CD4-positive, alpha-beta T cell treated with Interleukin-15 for 1 hour (primary cell): ENCODE measurements at places on chromosomes 11 and 22.
A peak's percentile ranks its signal among the peaks of the same experiment; 100 is the strongest.

- no peak for DNase-seq
Observed at GRCh38 chr11:92163879-92164278, 60.7 kb upstream of the FAT3 start.

GRCh38 chr11:12085371-12086251, 24.8 kb upstream of the MICAL2 start:
- no peak for DNase-seq

GRCh38 chr22:21042978-21043859, 2.5 kb upstream of the LRRC74B start:
- DNase-seq = no peak

DNA sequence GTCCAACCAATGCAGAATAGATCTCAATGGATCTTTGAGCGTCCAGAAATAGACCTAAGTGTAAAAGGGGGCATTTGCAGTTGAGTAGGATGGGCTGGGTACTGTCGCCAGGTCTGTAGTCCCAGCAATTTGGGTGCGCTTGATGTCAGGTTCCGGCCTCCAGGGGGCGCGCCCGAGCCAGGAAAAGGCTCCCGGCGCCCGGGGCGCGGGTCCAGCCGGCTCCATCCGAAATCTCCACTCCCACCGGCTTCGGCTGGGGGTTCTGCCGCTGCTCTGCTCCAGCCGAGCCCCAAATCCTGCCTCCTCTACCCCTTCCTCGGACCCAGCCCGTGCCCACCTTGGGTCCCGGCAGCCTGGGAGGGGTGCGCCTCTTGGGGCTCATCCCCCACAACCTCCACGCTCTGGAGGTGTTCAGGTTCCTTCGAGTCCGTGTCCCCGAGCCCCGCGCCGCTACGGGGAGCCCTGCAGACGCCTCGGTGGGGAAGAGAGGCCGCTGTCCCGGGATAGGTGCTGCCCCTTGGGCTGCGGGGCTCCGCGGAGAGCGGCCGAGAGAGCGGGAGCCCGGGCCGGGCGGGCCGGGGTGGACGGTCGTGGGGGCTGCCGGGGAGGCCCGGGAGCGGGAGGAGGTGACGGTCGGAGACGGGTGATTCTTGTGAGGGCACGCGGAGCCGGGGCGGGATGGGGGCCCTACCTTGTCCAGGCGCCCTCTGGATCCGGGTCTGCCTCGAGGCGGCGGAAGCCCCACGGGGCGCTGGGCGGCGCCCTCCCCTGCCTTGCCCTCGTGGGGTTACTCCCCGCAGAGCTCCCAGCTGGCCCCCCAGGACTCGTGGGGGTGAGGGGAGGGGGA, 13.0 kb upstream of the CYB5R3 start:
- peak; percentile 73 for DNase-seq

- no peak for DNase-seq
Observed at GRCh38 chr11:24567380-24567779, 70.5 kb downstream of the LUZP2 start.

- DNase-seq = no peak
Observed at GRCh38 chr22:20141186-20142077, 9.4 kb downstream of the CCDC188 start.

DNA sequence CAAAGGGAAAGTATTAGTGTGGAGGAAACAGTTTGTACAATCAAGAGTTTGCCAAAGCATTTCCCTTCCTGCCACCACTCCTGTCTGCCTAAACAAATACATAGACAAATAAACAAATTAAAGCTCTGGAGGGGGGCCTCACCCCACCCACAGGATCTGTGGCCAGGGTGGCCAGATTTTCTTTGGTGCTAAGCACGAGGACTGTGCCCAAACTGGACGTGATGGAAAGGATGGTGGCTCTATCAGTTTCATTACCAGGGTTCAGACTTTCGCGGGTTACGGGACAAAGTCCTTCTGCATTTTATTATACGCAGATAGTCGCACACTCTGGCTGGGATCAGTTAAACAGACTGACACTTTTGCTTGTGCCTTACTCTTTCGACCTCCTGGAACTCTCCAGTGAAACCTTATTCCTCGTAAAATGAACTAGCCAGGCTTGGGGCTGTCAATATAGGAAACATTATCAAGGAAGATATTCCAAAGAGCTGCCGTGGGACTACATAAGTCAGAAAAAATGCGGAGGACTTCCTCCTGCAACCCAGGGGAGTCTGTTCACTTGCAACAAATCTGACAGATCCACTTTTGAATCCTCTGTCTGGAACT, 11.2 kb downstream of the BARX2 start:
- no peak for DNase-seq

DNA sequence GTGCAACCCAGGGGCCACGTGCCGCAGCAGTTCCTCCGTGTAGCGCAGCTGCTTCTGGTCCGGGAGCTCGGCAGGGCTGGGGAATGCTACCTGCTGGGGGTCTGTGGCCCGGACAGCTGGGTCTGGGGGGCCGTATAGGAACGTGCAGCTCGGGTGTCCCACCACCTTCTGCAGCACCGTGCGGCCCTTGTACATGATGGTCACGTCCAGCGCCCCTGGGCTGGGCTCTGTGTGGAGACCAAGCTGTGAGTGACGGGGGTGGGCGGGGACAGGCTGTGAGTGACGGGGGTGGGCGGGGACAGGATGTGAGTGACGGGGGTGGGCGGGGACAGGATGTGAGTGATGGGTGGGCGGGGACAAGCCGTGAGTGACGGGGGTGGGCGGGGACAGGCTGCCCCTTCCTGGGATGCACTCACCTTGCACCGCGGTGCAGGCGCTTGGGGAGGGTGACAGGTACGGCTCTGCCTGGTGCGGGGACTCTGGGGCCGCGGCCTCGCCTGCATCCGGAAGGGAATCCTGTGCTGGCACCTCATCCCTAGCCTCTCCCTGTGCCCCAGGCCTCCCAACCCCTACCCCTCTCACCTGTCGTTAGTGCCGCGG, 2.3 kb downstream of the IRF7 start:
- peak; percentile 87 for DNase-seq

DNA sequence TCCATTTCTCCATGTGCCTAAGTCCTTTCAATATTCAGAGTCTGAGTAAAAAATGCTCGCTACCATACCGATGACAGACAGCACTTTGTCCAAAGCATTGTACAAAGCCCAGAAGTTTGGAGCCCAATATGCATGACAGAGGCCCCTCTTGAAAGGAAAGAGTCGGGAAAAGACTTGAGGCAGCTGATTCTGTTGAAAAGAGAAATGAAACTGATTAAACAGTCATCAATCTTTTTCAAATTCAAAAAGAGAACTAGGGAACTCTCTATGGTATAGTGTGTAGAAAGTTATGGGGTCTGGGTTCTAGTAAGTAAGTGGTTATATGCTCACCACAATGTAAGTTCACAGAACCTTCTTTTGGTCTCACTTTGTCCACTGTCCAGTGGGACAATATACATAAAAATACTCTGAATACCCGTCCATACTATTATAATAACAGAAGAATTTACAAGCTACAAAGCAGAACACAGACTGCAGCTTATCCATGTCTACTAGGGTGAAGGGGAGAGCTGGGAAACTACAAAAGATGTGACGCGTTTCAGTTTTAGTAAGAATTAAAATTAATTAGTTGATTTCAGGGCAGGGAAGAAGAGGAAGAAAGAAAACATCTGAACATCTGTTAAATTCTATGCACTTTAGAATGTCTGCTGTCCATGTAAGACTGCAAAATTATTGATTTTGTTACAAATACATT, 26.7 kb downstream of the ALG8 start:
- no peak for DNase-seq

GRCh38 chr22:40043081-40043480, 48.3 kb downstream of the FAM83F start:
- no peak for DNase-seq

GRCh38 chr22:23159291-23159630, 14.0 kb downstream of the RAB36 start:
- peak; percentile 31 for DNase-seq

DNA sequence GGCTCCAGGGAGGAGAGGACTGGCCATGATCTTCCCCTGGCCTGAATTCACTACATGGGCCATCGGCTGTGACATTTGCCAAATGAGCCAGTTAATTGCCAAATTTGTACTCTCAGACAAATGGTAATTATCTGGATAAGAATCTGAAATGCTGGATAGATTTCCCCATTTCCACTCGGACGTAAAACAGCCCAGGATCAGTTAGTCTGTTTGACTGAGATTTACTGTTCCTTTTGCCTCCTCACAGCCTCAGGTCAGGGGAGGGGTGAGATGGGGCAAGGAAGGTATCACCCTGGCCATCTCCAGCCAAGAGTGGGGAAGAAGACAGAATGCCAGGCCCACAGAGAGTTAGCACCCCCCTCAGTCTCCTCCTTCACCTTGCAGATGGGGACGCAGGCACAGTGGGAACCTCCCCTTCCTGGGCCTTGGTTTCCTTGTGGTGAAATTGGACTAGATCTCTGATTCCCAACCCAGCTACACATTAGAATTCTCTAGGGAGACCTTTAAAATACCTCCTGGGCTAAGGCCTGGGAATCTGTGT, 5.2 kb downstream of the TRIM29 start:
- no peak for DNase-seq

DNA sequence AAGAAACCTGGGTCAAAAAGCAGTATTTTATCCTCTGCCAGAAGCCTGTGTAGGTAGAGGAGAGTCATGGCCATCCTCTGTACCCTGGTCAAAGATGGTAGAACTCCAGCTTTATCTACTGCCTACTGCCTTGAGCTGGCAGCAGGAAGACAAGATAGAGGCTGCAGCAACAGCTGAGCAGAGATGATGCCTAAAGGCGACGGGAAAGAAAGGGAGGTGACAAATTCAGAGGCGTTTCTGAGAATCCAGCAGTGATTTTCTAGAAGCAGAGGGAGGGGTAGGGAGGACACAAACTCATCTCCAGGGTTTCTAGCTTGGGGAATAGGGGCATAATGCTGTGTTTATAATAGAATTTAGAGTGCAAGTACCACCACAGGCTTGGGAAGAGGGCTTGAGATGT, 15.5 kb upstream of the C1QTNF4 start:
- DNase-seq = no peak

DNA sequence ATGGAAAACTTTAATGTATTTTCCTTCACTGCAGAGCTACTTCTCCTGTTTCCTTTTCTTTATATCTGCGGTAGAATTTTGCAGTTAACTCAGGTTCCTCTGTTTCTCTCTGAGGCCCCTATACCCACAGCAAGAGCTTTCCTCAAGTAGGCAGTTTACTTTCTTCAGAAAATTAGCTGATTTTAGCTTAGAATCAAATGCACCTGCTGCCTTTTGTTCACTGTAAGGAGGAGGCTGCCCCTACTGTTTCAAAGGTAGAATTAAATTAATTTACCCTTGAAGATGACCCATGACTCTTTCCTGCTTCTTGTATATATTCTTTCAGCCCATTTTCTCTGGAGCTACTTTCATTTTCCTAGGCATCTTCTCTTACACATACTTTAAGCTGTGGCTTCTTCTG, 68.7 kb upstream of the GDPD4 start:
- DNase-seq = no peak

GRCh38 chr11:94472916-94473799, 20.5 kb downstream of the MRE11 start:
- no peak for DNase-seq

- no peak for DNase-seq
Observed at GRCh38 chr11:63993993-63994392, 7.8 kb downstream of the OTUB1 start.

DNA sequence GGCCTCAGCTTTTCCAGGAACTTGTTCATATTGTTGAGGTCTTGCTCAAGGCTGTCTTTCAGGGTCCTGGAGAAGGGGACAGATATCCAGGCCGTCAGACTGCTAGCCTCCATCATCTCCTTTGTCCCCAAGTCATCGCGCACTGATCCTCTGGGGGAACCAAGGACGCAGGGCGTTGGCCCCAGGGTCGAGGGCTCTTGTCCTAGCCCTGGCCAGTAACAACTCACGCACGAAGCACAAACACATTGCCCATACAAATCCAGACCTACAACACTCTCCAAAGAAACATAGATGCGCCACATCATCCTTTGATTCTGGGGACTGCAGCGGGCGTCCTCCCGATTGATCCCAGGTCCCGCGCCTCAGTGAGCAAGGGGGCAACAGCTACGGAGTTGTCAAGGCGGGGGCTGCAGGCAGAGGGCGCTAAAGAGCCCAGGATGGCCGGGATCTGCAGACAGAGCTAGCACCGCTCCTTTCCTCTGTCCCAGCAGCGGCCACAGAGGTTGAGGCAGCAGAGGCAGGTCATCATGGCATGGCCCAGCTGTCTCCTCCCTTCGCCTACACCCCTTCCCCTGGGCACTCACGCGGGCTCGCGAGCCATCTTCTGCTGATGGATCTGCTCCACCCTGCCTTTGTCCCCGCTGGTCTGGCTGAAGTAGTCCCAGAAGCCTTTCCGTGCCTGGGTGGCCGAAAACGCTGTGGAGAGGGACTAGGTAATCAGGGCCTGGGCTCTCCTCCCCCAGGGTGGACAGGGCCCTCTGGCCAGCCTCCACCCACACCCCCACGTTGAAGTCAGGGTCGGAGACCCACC, 472 bp downstream of the APOA5 start:
- peak; percentile 63 for DNase-seq

DNA sequence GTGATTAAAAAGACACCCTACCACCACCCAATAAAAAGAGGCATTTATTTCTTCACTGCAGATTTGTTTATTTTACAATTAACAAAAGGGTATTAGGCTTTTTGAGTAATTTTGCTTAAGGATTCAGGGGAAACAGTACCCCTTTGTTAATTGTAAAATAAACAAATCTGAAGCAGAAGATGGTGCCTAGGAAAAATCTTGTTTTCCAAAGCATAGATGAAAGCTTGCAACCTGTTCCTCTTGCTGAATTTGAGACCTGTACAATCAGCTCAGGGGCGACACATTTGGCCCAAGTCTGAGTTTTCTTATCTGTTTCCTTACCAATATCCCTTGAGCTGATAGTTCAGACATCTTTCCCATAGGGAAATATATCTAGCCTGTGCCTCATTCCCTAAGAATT, 171.9 kb downstream of the GRIA4 start:
- DNase-seq = no peak

GRCh38 chr11:65539744-65540289, 14.9 kb downstream of the SCYL1 start:
- DNase-seq = no peak

GRCh38 chr11:130633466-130633865, 185.0 kb downstream of the ADAMTS15 start:
- no peak for DNase-seq

DNA sequence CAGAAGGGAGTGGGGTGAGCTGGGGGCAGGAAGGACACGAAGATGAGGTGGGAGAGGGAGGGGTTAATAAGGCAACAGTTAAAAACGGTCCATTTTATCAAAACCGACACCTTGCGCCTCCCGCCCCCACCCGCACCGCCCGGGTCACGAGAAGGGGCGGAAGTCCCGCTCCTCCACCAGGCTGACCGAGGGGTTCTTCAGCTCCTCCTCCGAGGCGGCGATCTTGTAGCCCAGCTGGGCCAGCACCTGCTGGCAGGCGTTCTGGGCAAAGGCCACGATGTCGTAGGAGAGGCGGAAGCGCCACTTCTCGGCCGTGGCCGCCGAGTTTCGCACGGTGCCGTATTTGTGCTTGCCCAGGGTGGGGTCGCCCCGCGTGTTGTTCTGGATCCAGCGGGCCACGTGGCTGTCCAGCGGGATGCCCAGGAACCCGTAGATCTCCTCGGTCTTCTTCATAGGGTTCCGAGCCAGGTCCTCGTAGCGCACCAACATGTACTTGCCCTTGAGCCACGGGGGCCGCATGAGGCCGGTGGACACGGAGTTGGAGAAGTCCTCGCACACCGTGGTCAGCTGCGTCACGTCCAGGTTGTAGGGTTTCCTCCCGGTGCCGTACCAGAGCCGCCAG, 15.8 kb downstream of the CHST1 start:
- DNase-seq = no peak
